ENCODE measurements at places on chromosomes 7 and 10.
A peak's percentile ranks its signal among the peaks of the same experiment; 100 is the strongest.

GRCh38 chr10:12993595-12993994, 7.9 kb downstream of the CCDC3 start:
- DNase-seq: no peak

DNA sequence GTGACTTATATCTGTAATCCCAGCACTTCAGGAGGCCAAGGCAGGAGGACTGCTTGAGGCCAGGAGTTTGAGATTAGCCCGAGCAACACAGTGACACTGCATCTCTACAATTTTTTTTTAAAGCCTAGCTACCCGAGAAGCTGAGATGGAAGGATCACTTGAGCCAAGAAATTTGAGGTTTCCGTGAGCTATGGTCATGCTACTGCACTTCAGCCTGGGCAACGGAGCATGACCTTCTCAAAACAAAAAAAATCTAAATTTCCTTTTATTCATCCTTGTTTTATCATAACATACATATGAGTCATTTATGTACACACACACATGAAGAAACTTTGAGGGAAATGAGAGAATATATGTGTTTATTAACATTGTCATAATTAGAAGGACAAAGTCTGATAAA, 277.5 kb upstream of the MAGI2 start:
- no peak for DNase-seq

GRCh38 chr7:107007892-107008287, 36.6 kb upstream of the PRKAR2B start:
- DNase-seq: no peak

DNA sequence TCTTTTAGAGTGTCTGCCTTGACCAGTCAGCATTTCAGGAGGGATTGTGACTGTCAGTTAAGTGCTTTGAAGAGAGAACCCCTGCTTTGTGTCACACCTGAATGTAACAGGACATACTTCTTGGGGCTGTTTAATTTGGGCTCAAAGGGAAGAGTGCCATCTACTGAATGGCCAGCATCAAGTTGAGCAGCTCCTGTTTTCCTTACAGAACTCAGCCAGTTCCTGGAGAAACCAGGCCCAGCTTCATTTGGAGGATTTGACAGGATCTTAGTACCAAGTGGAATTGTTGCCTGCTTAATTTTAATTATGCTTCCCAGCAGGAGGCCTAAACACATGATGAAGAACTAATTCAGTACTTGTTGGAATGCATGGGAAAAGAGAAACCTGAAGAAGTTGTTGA, 8.3 kb downstream of the ADD3 start:
- DNase-seq: peak; percentile 49

- DNase-seq: no peak
Observed at GRCh38 chr10:82331716-82332115, 456.7 kb downstream of the NRG3 start.

GRCh38 chr7:157932498-157933218, 595.9 kb downstream of the DNAJB6 start:
- DNase-seq: no peak

- peak; percentile 83 for DNase-seq
Observed at GRCh38 chr7:128347647-128348097, 4.0 kb upstream of the RBM28 start.

GRCh38 chr10:104895541-104895940, 254.5 kb downstream of the SORCS3 start:
- no peak for DNase-seq

DNA sequence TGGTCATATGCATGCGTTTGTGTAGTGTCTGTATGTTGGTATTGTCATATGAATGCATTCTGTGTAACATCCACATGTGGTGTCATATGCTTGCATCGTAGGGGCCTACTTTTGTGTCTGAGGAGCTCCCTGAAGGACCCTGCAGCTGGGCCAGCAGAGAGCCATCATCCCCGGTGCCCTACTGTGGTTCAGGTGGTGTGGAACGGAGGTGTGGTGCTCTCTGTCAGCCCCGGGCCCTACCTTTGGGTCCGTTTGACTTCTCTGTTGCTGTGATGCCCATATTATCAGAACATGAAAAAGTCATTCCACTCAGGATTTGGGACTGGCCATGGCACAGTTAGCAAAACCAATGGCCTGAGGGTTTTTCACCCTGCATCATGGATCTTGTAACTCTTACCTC, 217.9 kb downstream of the ADARB2 start:
- no peak for DNase-seq

DNA sequence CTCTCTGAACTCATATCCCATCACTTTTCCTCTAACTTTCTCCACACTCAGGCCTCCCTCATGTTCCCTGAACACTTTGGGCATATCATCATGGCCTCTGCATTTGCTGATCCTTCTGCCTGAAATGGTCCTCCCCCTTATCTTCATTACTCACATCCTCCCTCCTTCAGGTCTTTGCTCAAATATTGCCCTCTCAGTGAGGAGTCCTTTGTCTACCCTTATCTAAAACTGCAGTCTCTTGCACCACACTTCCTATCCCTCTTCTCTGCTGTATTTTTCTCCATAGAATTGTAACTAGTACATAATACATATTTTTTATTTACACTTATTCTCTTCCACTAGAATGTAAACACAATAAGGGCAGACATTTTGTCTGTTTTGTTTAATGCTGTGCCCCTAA, 41.7 kb downstream of the DNAJC1 start:
- DNase-seq: no peak

GRCh38 chr7:68679459-68680234, 918.6 kb upstream of the AUTS2 start:
- DNase-seq: no peak

GRCh38 chr7:128829391-128830166, 627 bp upstream of the FLNC start:
- DNase-seq: peak; percentile 21

- no peak for DNase-seq
Observed at GRCh38 chr7:73707045-73707631, 12.3 kb downstream of the STX1A start.

GRCh38 chr7:105429746-105430612, 41.3 kb upstream of the SRPK2 start:
- peak; percentile 59 for DNase-seq

- DNase-seq: no peak
Observed at GRCh38 chr7:55299273-55299967, 65.7 kb upstream of the LANCL2 start.

DNA sequence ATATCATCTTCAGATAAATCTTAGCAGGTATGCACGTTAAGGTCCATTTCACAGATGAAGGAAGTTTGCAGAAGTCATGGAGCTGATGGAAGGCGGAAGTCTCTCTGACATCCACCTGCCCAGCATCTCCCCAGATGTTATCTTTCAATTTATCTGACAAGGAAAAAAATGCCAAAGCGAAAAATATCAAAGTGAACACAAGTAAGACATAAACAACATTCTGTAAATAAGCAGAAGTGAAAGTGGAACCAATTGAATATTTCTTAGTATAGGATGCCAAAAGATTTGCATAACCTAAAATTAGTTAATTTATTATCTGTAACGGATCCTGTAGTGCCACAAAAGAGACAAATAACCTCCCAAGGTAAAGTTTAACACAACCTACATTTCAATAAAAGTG, 73.6 kb upstream of the NEBL start:
- no peak for DNase-seq

DNA sequence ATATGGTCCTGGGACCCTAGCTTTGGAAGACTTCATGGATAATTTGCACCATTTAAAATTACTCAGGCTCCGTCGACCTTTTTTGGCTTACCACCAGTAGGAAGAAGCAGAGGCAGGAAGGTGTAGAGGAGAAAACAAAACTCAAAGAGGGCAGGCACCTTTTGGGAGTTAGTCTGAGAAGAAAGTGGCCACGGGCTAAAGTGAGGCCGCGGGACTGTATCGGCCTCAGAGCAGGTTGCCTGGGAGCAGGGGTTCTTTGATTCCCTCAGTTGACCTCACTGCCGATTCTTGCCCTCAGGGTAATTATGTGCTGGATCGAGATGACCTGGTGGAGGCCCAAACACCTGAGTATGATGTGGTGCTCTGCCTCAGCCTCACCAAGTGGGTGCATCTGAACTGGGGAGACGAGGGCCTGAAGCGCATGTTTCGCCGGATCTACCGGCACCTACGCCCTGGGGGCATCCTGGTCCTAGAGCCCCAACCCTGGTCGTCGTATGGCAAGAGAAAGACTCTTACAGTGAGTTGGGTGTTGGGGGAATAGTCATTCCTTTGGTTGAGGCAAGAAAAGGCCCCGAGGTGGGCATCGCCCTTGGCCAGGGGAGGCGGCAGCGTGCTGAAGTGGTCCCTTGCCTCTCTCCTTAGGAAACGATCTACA, 3.1 kb downstream of the MEPCE start:
- DNase-seq: no peak

- no peak for DNase-seq
Observed at GRCh38 chr10:97071496-97071895, 114.3 kb downstream of the SLIT1 start.

DNA sequence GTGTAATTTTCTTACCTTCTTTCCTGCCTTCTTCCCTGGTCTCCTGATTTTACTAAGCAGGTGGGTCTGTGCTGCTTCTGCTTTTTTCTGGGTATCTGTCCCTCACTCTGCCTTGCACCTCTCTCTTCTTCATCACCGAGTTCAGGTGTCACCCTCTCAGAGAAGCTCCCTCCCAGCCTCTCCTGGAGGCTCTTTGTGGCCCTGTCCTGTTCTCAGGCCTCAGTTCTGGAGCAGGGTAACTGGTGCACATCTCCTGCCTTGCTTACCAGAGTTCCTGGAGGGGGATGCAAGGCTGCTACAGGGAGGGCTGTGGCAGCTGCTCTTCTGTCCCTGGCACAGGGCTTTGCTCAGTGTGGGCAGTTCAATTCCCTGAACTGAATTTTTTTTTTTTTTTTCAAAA, 66.1 kb downstream of the RBM33 start:
- DNase-seq: no peak

DNA sequence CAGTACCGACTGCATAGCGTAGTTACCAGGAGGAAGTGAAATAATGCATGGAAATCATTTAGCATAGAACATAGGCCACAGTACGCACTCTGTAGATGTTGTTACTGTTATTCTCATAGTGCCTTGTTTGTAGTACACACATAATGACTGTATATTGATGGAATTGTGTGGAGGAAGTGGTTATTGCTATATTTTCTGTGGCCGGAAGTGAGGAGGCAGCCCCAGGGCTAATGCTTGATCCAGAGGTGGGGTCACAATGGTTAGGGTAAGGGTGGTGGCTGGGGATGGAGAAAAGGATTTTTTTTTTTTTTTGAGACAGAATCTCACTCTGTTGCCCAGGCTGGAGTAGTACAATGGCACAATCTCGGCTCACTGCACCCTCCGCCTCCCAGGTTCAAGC, 4.5 kb upstream of the MGAM start:
- DNase-seq: no peak

GRCh38 chr7:108517951-108518350, 8.0 kb downstream of the PNPLA8 start:
- DNase-seq: no peak

GRCh38 chr7:50304129-50304910, at the start of gene IKZF1:
TSS of gene IKZF1 (plus strand) at chr7:50304716. CDS start at chr7:50319062, 14,346 bp downstream.
- no peak for DNase-seq

DNA sequence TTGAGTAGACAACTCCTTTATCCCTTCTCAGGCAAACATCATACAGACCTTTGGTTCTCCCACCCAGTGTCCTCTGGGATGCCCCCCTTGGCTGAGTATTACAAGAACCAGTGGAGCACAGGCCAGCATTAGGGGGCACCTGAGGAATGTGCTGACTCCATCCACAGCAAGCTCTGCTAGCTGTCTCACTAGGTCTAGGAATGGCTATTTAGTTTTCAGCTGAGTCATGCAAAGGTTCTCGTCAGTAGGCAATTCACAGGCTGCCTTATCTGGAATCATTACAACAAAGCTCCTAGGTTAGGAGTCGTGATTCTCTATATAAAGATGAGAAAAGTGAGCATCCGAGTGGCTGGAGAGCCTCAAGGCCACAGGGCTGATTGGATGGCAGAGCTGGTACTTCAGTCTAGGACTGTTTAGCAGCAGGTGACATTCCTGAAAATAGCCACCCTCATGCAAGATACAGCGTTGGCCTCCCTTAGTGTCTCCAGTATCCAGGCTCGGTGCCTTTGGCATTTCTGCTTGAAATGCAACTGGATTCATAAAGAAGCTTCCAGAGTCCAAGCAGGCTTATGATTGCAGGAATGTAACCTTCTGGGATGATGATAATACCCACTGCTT, 75.8 kb downstream of the CDCA7L start:
- DNase-seq: no peak

DNA sequence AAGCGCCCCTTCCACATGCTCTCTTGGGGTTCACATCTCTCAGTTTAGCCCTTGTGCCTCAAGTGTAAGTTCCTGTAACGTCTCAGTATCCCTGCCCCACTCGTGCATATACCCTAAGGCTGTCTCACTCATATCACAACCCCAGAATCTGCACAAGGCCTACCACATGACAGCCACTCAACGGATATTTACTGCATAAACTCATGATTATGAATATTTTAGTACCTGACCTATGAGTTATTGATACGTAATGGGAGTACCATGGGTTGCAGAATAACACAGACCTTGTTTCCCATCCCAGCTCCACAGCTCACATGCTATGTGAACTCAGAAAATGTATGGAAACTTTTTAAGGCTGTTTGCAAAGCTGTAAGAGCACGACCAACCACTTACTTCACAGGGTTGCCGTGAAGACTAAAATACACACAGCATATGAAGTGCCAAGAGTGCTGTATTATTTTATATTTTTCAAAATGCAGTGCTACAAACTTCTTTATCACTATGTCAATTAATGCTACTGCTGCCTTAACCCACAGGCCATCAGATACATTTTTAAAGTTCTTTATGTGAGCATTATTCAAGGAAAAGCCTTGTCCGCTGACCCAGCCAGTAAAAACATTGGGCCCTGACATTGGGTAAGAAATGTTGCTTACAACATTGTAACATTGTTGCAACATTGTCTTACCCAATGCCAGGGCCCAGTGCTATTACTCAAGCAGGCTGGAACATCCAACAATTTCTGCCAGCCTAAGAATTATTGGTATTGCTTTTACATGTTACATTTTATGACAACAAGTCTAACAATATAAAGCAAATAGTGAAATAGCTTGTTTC, 97.2 kb downstream of the JAZF1 start:
- DNase-seq: no peak

DNA sequence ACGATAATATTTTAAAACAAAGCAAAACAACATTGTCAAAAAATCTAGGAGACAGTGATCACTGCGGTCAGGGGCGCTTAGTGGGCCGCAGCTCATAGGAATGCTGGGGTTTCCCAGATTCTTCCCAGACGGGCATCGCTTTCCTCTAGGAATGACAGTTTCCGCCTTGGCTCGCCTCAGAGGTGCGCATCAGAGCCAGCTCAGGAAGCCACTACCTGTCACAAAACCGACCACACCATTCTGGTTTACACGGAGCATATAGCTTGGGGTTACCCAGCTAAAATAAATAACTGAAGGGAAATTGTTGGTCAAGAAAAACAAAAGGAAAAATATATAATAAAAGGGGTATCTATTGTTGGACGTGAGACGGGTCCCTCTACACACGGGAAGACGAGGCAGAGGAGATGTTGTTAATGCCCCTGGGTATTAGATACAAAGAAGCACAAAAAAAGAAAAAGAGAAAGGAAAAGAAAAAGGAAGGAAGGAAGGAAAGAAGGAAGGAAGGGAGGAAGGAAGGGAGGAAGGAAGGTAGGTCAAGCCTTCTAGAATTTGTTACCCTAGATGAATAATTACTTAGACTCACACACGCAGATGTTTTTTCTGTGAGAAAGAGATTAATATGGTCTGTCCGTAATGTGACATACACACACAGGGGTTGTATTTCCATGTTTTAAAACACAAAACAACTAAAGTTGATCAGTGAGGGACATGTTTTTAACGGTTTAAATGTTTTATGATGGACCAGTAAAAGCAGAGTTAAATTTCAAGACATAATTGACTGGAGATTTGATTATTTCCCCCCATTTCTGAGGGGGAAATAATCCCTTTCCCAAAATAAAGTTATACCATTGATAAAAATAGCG, 292.4 kb upstream of the NFE2L3 start:
- DNase-seq: no peak

GRCh38 chr7:111841596-111842205, 279.4 kb upstream of the IMMP2L start:
- no peak for DNase-seq
